Activated CD4-positive, alpha-beta T cell treated with anti-CD3 and anti-CD28 coated beads for 36 hours (primary cell): ENCODE measurements at places on chromosomes 4 and X. TPM values are rescaled to one million over a fixed set of nuclear protein-coding genes. Genes with fewer than 3 reads are reported as not detected.
A peak's percentile ranks its signal among the peaks of the same experiment; 100 is the strongest.

FGFR3 gene
- 0.11 TPM for total RNA-seq

DNA sequence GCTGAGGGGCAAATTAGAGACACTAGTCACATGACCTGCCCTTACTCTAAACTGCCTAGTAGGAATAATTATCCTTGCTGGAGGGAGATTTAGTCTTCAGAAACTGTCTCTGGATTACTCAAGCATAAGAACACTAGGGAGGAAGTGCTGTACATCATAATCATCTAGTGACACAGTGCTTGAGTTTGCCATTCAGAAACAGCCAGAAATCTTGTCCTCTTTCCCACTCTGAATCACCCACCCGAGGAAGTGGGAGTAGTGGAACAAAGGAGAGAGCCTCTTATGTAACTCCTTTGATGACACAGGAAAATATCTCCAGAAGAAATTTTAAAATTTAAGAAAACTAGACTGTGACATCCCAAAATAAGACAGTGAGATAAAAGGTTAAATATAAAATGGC is 69.3 kb upstream of the PCDH19 start:
- no peak for DNase-seq

DNA sequence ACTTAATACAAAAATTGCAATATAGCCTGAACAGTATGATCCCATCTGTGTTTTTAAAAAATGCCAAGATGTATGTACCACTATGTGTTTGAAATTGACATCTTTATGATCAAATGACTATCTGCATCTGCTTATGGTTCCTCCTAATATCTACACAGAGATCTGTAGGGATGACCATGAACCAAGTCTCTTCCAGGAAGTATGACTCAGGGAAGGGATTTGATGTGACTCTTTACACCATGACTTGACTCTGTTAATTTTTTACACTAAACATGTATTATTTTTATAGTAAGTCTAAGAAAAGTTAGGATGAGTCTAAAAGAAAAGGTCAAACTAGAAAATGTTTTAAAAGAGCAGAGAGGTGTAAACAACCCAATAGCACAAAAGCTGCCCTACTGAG is 164.0 kb downstream of the SH3KBP1 start:
- no peak for DNase-seq

DNA sequence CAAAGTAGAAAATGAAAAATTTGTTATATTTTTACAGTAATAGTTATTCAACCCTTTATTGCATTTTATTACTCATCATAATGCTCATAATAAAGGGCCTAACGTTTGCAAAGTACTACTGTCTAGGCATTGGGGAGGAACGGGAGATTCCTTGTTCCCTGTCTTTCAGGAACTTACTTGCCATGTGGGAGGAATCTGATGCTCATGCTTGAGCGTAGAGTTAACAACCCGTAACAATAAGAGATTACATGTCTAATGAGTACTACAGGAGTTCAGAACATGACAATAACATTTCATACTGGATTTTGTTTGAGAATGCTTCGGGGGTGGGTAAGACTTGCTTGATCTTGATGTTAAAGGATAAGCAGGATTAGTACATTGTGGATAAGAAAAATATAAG is 2.9 kb downstream of the CCSER1 start:
- no peak for DNase-seq

FSTL5 gene
- total RNA-seq: not detected

DNA sequence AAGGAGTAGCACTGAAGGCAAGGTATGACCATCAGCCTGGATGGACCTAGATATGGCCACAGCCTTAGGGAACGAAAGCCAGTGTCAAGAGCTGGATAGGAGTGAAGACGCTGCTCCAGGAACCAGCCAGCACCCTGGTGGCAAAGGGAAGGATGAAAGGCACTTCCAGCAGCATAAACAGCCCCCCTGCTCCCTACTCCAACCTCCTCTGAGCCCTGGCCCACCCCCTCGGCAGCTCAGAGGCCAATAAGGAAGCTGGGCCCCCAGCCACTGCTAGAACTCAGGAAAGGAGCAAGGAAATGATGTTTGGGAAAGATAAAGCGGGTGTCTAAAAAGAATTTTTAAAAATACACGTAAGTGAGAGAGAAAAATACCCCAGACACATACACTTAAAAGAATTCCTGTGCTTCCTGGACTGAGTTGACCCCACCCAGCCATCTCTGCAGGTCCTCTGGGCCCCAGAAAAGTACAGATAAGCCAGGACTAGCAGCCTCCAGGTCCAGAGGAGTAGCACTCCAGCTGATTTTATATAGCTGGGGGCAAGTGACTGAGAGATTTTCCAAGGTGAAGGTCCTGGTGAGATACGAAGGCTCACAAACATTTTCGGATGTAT is 170.4 kb downstream of the SHROOM4 start:
- DNase-seq: no peak

CXorf49 gene
- not detected for total RNA-seq

SPANXN1 gene
- not detected for total RNA-seq

DNA sequence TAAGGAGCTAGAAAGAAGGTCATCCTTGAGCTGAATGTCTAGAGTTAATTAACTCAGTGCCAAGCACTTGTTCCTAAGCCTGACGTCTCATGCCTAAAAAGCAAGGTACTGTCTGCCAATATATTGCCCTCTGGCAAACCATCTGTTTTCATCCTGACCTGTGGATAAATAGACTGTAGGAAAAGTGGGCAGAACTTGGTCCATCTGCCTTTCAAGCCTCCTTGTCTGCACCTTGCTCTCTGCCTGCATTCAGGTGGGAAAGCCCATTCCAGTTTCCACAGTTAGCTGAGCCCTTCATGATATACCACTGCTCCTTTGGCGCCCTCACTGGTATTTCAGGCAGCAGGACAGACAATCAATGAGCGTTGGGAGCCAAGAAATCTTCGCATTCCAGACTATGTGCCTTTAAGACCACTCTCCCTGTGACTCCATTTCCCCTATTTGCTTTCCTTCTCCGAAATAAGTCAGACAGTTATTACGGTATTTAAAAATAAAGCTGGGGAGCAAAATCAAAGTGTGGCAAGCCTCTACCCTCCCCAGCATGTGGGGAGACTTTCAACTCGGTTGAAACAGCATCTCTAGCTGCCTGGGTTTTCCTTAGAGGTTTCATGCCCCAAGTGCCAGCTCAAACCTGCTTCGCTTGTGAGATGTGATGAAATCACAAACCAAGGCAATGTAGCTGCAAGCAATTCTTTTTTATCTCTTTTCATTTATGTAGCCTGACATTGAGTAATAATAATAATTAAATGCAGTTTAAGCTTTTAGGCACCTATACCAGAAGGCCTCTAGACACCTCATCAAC is 2.5 kb upstream of the CCDC149 start:
- no peak for DNase-seq

CPZ gene
- total RNA-seq: not detected

DNA sequence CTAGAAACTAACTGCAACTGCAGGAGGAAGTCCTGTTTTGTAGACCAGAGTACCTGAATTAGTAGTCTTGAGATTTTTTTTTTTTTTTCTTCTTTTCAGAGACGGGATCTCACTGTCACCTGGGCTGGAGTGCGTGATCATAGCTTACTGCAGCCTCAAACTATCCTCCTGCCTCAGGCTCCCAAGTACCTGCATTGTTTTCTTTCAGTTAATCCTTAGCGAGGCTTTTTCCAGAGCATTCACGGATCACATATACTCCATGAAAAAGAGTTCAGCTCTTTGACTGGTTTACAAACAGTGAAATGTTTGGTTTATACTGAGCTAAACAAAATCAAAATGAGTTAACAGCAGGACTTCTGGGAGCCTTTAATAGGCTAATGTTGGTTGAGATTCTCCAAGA is 45.8 kb downstream of the KLHL15 start:
- no peak for DNase-seq

F8 gene
- 5.4 TPM for total RNA-seq

DNA sequence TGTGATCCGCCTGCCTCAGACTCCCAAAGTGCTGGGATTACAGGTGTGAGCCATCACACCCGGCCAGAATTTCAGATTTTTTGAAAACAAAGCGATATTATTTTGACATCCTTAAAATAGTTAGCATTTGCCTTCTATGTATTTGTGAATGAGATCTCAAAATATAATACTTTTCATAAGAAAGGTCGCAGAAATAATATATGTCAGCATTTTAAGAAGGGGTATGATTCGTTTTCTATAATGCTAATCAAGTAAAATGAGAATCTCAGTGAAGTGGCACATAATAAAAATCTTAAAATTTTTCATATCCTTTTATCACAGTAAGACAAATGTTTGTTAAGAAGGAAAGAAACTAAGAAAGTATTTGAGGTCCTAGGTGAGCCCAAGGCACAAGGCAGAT is 52.2 kb downstream of the GRSF1 start:
- no peak for DNase-seq

DNA sequence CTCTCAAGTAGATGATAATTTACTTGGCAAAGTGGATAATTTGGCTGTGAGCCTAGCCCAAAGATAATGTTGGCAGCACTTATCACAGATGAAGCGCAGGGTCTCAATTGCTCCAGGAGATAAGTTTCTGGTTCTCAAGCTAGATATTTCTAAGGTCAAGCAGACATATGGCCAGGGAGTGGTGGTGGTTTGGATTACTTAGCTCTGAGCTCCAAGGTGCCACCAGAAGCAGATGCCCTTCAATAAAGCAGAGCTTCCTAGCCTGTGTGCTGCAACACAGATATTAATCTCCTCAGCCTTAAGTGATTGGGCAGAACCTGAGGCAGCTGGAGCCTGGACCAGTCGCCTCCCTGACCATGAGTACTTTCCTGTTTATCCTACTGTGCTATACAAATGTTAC is 79.2 kb upstream of the NALF2 start:
- DNase-seq: no peak

GRCh38 chrX:119391279-119391678 is 7.9 kb upstream of the SLC25A43 start:
- DNase-seq: peak; percentile 15

GRCh38 chrX:38305971-38306370 is 21.3 kb downstream of the RPGR start:
- no peak for DNase-seq

DNA sequence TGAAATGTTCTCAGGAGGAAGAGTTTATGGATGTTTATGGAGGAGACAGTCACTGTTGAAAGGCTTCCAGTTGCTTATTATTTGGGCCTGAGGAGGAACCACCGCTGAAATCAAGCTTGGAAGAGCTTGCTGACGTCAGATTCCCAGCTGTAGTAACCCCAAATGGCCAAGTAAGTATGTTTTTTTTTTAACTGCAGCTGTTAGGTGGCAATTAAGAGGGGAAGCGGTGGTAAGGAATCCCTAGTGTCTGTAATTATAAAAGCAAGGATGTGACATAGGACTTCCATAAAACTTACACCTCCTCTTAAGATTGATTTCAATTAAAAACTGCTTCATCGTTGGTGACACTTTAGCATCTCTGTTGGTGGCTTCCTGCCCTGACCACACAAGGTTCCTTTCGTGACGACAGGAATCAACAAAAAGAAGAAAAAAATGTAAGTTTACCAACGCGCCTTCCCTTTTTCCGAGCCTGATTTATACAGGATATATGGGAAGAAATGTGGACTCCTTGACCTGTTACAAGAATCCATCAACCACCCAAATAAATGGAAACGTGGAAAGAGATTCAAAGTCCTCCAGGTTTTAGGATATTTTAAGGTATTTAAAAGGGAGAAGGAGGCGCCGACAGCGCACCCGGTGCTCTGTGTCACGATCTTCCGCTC is 884 bp downstream of the RELL1 start:
- DNase-seq: peak; percentile 60

DNA sequence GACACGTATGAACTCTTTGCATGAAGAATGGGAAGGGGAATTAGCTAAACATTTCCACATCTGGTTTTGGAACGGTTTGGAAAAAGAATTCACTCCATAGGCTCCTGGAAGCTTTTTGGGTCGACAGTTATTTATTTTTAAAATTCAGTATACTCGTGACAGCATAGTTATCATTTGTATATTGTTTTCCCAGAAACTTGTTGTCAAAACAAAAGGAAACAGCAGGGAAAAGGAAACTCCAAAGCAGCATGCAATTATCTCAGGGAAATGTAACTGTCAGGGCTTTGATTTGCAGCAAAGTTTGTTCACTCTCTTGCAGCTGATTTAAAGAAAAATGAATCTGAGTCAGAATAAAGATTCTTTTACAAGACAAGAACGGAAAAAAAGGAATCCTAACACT is 86.5 kb downstream of the PLAC1 start:
- no peak for DNase-seq

KLHL13 gene
- 2.0 TPM for total RNA-seq

- DNase-seq: no peak
These were observed 1161.3 kb downstream of the C4orf33 start for GRCh38 chr4:130257271-130257670.

VSIG1 gene
- 0.75 TPM for total RNA-seq

DNA sequence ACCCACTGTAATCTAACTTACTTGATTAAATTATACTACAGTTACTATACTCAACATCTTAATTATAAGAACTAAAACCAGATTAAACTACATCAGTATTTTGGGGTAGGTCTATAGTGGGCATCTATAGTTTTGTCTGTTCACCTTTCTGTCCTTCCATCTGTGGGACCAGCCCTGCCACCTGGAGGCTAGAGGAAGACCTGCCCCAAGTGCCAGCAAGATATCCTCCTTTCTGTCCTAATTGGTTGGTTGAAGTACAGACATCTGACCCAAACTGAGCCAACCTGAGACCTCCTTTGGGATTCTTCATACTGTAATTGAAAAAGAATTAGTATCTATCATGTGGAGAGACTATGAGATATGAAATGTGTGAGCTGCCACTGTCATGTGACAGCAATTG is 172.2 kb upstream of the TLL1 start:
- DNase-seq: peak; percentile 17

GRCh38 chr4:80385397-80386280 is 50.1 kb downstream of the CFAP299 start:
- no peak for DNase-seq

TRIML1 gene
- not detected for total RNA-seq

DNA sequence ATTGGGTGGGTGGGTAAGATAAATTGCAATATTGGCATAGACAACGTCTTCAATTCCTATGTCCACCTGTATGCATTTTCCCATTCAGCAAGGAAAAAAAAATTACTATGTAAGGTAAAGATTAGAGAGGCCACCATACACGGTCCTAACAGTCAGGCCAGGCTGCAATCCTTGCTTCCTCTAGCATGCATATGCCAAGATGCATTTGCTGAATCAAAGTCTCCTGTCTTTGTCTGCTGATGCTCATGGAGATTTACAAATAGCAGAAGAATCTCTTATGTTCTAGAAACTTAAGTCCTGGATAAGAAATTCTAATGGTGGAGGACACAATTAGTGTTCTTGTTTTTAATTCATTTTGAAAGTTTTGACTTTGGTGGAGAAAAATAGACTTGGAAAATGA is 206.8 kb downstream of the PDGFC start:
- no peak for DNase-seq

- DNase-seq: no peak
These were observed 4.2 kb upstream of the EFNB1 start for GRCh38 chrX:68824565-68825125.

PALLD gene
- total RNA-seq: 9.5 TPM

CT45A10 gene
- total RNA-seq: not detected
